ENCODE measurements at places on chromosomes 5 and 9. TPM values are rescaled to one million over a fixed set of nuclear protein-coding genes. Genes with fewer than 3 reads are reported as not detected.

Gene NTMT1
- total RNA-seq, result 67.2 TPM

Gene RNF183
- total RNA-seq, result 0.23 TPM

Gene CNOT6
- 7.6 TPM for total RNA-seq

Gene PPP1R26
- 32.4 TPM for total RNA-seq

DNA sequence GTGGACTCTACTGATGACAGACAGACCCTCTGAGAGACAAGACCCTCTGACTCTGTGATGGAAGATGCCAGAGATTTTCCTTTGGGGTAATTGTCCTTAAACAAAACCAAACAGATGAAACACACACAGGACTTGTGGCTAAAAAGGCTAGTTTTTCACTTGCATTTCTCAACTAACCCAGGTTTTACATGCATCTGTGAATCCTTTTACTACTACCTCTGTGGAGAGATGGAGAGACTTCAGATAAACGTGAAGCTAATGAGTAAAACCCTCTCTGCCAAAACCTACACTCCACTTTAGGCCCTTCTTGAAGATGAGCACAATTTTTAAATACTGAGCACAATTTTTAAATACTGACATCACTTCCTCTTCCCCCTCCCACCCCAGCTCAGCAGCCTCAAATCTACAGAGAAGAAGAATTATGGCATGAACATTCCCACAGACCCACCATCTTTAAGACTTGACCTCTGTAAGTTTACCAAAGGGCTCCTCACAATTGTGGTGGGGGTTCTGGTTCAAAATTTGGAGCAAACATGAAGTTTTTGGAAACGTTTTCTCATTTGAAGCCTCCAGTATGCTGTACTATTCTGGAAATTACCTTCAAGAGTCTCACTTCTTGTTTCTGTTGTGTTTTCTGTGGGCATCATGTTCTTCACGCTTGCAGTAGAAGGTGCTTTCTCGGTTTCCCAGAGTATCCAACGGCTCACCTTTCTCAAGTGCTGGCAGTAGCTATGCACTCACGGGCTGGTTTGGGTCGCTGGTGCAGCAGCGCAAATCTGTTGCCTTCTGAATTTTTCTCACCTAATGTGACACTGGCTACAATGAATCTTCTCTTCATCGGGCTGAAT is 42.7 kb downstream of the ACER2 start:
- DNase-seq, result no peak

- DNase-seq, result no peak
These were observed 55.1 kb upstream of the ZNF608 start for GRCh38 chr5:124801551-124801950.

GRCh38 chr9:121584421-121584820 is 67.0 kb upstream of the DAB2IP start:
- DNase-seq, result no peak

GRCh38 chr9:32350682-32351081 is 33.8 kb upstream of the ACO1 start:
- DNase-seq, result peak; percentile 2
